Activated T-cell treated with anti-CD3 and anti-CD28 coated beads for 24 hours (primary cell): ENCODE measurements at places on chromosomes 16 and 17.

- DNase-seq, result no peak
Measured at GRCh38 chr17:10620823-10621222, 36.3 kb downstream of the MYH3 start.

GRCh38 chr17:18016426-18016825 lies 22.5 kb downstream of the ATPAF2 start:
- DNase-seq, result no peak

DNA sequence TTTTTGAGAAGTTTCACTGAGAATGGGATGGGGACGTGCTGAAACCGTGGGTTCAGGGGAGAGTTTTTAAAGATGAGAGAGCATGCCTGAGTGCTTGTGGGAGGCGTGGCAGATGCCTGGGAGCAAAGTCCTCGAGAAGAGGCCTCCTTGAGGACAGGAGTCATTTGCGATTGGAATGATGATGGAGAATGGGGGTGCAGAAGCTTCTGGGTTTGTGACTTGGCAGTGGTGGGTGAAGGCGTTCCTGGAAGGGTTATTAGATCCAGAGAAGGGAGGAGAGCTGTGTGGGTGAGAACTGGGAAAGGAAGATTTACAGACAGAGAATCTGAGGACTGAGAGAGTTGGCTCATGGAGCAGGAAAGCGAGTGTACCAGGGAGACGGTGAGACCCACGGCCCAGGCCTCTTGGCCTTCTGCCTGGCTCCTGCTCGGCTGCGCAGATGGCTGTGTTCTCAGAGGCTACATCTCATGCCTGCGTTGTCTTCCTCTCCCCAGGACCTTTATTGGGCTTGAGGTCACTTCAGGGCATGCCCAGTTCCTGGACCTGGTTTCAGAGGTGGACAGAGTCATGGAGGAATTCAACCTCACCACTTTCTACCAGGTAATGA lies 8.6 kb upstream of the MMP15 start:
- DNase-seq, result no peak

GRCh38 chr16:85676466-85676865 lies 12.3 kb downstream of the GINS2 start:
- no peak for DNase-seq

- DNase-seq, result no peak
Measured at GRCh38 chr17:57672971-57673370, 72.1 kb downstream of the CCDC182 start.

DNA sequence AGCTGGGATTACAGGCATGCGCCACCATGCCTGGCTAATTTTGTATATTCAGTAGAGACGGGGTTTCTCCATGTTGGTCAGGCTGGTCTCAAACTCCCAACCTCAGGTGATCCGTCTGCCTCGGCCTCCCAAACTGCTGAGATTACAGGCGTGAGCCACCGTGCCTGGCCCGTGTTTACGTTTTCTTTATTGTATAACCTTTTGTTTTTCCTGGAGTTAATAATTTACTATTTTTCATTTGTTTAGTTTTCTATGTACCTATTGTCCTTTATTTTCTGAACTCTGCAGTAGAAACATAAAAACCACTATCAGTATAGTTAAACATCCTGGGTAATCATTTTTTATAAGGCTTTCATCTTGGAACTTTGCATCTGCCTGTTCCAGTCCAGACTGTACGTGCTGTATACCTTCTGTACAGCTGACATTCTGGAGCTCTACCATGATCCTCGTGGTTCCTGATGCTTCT lies 73.6 kb downstream of the PPM1E start:
- DNase-seq, result no peak

DNA sequence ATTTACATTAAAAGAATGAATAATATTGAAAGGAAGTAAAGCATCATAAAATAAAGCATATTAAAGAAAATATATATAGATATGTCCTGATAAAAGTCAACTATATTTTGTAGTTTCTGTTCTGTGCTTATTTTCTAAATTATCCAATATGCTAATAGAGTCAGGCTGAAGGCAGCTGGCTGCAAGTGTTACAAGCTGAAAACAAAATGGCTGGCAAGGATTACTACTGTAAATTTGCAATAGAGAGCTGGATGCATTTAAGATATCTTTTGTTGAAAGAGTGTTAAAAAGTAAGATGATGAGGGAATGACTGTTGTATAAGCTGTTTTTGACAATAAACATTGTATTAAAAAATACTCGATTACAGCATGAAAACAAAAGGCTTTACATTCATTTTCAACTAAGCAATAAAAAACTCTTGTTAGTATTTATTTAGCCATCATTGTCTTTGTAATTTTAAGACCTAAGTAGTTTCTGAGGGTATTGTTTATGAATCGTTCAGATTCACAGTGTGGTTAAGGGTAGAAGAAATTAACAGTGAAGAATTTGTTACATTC lies 76.3 kb downstream of the TANC2 start:
- DNase-seq, result no peak
